ENCODE measurements at places on chromosomes 2 and 18.

DNA sequence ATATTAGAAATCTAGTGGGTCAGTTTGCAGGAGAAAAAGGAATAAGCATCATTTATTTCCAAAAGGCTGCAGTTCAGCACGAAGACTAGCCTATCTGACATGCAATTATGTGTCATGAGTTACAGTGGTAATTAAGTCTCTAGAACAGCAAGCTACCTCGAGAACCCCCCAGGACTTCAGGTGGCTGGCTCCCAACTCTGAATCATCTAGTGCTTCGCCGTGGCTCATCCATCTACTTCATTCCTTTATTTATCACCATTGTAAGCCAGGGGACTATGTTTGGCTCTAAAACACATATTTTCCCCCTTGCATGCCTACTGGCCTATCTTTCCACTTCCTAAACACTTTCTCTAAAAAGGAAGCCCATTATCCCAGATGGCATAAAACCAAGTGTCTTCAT, 121.6 kb downstream of the TXNL1 start:
- DNase-seq = no peak

DNA sequence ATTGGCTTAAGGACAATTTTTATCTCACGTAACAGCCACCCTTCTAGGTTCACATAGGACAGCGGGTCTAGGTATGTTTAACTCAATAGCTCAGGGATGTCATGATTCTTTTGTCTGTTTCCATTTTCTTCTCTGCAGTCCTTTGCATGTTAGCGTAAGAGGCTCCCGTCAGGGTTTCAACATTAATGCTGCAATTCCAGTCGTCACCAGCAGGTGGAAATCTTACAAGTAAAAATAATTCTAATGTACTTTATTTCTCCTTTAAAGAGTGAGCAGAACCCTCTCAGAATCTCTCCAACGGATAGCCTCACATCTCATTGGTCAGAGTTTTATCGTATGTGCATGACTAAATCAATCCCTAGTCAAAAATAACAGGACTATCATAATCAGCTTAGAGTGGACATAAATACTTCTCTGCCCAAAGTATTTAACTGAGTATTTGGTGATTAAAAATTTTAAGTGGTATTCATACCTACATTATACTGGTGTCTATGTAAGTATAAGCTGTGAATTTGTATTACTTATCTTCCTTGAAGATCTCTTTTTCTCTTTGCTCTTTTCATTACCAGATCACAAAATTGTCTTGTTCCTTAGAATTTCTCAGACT, 487.2 kb upstream of the GCFC2 start:
- DNase-seq = peak; percentile 1

- no peak for DNase-seq
Measured at GRCh38 chr2:16104315-16104948, 164.1 kb downstream of the MYCN start.

DNA sequence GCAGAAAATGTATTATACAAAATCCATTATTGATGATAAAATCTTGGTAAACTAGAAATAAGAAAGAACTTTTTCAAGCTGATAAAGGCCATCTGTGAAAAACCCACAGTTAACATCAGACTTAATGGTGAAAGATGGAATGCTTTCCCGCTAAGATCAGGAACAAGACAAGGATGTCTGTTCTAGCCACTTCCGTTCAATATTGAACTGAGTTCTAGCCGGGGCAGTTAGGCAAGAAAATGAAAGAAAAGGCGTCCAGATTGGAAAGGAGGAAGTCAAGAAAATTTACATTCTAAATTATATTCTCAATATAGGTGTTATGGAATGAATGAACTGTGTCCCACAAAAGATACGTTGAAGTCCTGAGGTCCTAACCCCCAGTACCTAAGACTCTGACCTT, 39.1 kb upstream of the DTNB start:
- no peak for DNase-seq

DNA sequence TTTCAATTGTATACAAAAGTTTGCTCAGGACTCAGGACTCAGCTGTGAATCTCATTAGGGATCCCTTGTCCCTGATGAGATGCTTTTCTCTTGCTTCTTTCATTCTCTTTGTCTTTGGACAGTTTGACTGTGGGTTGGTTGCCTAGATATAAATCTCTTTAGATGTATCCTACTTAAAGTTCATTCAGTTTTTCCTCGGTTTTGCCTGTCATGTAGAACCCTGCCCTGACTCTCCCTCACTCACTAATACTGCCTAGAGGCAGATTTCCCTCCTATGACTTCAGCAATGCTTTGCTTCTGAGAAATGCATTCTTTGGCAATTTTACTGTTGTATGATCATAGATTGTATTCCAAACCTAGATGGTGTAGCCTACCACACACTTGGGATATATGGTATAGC, 421.4 kb upstream of the TCF4 start:
- peak; percentile 14 for DNase-seq

DNA sequence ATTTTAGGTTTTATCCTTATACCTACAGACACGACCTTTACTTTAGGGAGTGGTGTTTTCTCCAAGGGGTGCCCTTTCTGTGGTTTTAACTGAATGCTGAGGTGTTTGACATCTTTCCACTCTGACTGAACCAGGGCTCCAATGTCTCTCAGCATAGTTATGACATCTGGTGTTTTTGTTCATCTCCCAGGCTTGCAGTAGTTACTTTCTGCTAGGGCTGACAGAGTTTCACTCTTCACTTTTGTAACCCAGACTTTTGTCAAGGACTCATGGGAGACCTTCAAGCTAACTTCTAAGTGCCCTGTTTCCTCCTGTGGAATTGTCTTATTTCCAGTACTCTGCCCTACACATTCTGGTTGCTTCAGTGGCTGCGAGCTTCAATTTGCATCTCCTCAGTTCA, 103.1 kb downstream of the CCDC85A start:
- no peak for DNase-seq

- no peak for DNase-seq
Measured at GRCh38 chr18:45373286-45373880, 241.9 kb upstream of the SLC14A2 start.
